Cerebellar nuclear complex (tissue), 1 donor: ENCODE measurements at places on chromosomes 2 and 18.

- no peak for DNase-seq
Measured at GRCh38 chr2:171146633-171147032, 14.1 kb downstream of the TLK1 start.

- DNase-seq: no peak
Measured at GRCh38 chr2:71695235-71696120, 242.1 kb downstream of the DYSF start.

GRCh38 chr2:131093696-131094462 lies 619 bp upstream of the FAM168B start:
- no peak for DNase-seq

DNA sequence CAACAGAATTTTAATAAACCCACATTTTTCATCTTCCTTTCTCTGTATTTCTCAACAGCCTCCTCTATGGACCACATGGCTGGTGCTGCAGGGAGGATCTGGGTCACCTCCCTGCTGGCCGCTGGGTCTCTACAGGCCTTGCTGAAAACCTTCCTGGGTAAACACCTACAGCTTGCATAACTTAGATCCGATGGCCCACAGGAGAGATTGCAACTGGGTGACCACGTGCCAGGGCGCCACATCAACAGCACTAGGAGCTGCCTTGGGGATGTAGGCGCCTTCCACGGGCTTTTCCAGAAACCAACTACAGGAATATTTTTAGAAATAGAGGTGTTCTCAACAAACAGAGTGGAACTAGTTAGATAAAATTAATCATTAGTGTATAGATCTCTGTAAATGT lies 19.4 kb downstream of the TMEM18 start:
- DNase-seq: no peak

DNA sequence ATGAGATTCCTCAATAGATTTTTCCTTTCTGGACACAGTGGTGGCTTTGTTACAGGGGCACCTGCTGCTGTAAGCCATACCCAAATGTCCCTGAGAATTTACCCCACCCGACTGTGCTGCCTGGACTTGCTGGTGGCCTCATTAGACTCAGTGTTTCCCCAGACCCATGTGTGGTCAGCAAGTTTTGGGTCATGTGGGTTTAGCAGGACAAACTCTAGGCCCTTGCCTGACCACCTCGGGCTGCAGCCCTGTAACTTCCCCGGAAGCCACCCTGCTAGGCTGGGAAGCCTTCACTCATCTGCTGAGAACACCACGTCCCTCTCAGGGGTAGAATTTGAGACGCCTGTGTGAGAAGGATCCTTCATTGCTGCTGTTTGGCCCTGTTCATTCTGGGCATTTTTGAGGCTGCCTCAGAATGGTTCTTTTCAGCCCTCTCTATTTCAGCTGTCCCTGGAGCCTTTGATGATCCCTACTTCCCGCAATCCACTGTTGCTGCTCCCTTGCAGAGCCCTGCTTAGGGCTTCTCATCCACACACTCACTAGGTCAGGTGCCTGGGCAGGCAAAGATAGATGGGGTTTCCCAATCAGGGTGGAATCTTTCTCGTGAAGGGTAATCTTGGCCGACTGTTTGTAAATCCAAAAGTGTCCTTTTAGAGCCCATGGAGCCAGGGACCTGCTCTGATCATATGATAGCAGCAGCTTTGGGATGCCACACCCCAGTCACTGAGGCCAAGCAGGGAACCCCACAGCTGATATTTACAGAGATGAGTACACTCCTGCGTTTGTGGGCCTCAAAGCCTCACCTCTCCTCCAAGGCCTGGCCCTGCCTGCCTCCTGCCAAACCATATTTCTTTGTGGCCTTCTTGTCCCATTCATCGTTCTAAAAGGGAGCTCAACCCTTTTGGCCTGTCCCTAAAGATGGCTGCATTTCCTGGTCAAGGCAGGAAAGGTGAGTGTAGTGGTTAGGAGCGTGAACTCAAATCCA lies 6.7 kb downstream of the EHD3 start:
- DNase-seq: no peak

GRCh38 chr18:54263904-54264336 lies 5.4 kb upstream of the POLI start:
- DNase-seq: no peak

- no peak for DNase-seq
Measured at GRCh38 chr2:39919511-39920306, 140.7 kb upstream of the THUMPD2 start.

DNA sequence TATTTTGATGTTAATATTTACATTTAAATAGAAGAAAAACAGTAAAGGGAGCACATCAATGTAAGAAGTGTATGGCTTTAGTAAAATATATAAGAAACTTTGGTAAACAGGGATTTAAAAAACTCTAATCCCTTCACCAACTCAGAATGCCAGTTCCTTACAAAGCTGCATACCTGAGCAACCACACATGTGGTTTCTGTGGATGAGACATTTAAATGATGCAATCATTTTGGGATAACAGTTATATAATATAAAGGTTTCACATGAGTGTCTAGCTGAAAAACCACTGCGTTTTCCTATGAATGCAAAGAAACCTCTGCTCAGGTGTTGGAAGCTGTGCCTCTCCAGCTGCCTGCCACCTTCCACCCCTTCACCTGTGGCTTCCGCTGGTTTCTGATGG lies 209.1 kb upstream of the REV1 start:
- no peak for DNase-seq

- no peak for DNase-seq
Measured at GRCh38 chr2:108583903-108584520, 49.7 kb downstream of the LIMS1 start.

- no peak for DNase-seq
Measured at GRCh38 chr18:36718705-36719328, 110.0 kb downstream of the TPGS2 start.

DNA sequence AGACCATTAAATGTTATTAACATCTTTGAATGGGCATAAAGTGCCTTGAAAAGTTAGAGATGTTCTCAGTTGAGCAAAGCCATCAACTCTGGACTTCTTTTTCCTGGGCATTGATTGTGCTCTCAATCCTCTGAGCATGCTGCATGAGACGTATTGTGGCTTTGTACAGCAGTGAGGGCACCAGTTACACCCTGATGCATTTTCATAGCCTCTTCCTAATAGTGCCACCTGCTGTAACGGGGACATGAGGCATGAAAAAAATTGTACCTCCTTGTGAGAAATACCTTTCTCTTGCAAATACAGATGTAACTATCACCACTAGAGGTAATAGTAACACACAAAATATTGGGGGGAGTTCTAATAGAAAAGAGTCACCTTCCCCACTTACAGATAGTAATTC lies 697.5 kb downstream of the TMEM182 start:
- DNase-seq: no peak

DNA sequence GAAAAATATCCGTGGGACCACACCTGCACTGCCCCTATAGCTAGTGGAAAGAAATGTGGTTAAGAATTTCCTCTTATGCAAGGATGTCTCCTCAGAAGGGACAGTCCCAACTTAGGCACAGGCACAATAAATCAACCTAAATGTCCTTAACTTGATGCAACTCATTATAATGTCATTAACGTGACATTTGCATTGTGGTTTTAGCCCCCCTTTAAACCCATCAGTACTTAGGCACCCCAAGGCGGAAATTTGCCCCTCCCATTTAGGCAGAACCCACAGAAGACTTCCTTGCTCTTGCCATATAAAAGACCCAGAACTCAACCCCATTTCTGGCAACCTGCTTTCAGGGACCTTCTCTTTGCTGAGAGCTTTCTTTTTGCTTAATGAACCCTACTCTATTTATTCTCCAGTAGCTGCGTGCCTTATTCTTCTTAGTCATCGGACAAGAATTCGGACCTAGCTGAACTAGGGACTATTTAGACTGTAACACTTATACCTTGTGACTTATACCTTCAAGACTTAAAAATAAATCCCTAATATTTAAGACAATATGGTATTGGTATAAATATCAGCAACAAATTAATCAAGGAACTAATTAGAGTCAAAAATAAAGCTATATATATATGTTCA lies 1281.6 kb upstream of the TMEFF2 start:
- no peak for DNase-seq

GRCh38 chr2:71801969-71802368 lies 345.7 kb downstream of the CYP26B1 start:
- DNase-seq: peak; percentile 14

DNA sequence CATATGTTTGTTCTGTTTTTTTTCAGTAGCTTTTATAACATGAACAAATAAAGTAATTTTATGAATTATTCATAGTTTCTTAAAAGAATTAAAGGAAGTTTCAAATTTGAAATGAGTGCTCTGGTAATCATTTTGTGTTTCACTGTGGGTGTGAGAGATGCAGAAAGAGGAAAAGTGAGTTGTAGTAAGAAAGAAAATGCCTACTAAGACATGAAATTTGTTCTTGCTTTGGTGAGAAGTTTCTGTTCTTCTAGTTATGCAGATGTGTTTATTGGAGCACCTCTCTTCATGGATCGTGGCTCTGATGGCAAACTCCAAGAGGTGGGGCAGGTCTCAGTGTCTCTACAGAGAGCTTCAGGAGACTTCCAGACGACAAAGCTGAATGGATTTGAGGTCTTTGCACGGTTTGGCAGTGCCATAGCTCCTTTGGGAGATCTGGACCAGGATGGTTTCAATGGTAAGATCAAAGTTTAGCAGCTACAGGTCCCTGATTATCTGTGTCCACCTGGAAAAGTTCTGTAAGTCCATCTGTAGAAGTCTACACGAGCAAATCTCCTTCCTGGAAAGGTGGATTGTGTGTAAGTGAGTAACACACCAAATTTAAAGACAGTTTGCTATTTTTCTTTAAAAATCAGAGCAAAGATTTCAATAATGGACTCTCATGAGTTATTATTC lies 51.4 kb downstream of the ITGAV start:
- DNase-seq: no peak

DNA sequence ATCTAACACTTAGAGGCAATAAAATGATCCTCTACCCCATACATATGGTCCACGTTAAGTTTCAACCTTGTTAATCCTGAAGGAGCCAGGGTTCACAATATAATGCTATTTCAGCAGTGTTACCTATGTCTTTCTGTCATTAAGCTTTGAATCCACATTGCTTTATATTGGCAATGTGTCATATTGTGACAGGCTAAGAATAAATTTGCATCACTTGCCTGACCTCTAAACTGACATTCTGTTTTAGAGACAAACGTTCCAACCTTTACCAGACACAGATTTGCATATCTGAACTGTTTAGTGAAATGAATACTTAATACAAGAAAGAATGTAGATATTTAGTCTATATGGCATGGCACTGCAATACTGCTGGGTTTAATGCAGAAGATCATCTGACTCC lies 98.4 kb downstream of the UNC80 start:
- no peak for DNase-seq
